ENCODE measurements at places on chromosomes 7 and 10. TPM values are rescaled to one million over a fixed set of nuclear protein-coding genes. Genes with fewer than 3 reads are reported as not detected.
A peak's percentile ranks its signal among the peaks of the same experiment; 100 is the strongest.

DNA sequence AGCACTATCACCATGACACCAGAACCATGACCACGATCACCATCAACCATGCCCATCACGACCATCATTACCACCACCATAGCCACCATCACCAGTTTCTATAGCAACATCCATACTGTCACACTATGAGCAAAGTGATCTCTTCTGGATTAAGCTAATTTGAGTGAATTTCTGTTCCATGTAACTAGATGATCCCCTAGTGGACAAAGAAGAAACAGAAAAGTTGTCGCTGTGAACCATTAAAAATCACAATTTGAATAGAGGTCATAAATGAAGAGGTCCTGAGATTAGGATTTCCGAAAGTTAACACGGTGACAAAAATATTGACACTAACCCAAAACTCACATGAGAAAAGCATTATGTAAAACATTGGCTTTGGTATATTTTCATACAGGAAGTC lies 77.6 kb downstream of the CLRN3 start:
- no peak for ATAC-seq

DNA sequence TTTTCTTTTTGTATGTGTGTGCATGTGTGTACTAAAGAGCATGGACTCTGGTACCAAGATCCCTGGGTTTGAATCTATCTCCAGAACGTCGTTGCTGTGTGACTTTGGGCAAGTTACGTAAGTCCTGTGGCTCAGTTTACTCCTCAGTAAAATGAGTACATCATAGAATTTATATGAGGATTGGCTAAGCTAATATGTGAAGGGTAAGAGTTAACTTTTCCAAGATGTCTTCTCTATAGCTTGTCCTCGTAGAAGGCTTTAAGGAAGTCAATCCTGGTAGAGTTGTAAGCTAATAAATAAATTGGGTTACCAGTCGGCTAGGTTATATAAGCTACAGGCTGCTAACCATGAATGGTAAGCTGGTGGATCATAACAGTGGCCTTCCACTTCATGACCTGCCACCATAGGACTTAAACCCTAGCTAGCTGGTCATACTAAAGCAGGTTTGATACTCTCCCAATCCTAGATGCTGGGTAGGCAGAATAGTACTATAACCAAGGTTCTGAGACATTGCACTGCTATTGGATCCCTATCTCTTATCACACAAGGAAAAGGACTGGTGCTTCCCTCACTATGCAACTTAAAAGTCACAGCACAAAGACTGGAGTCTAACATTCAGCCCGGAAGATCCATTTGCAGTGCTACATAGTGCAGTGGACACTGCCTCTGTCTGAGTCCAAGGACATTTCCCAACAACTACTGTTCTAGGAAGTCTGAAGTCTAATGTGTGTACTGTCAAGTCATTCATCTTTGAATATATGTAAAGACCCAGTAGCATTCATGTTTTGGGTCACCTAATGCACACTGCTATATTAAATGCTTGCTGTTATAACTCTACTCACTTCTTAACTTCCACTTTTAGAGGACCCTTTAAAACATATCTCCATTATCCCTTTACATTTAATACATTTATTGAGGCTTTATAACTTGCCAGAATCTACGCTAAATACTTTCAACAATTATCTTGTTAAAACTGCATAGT lies 156.2 kb downstream of the CRPPA start:
- ATAC-seq, result no peak

DNA sequence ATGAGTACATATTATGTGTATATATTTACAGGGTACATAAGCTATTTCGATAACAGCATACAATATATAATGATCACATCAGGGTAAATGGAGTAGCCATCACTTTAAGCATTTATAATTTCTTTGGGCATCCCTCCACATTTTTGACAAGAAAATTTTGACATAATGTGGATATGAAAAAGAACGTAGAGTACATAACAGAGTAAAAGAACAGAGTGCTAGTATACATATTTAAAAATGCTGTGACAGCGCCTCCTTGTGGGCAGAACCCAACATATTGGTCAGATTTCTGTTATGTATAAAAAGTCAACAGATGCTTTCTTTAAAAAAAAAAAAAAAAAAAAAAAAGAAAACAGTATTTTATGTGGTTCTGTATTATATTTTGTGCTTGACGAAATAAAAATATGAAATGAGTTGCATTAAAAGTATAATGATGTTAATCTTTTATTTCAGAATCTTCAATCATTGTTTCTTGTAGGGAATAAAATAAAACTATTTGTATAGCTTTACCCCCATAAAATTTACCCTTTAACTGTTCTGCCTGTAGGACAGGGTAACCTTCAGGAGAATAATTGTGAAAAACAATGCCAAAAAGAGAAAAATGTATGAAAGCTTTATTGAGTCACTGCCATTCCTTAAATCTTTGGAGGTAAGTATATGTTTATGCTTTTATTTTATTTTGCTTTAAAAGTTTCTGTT lies 18.3 kb upstream of the HBP1 start:
- peak; percentile 60 for ATAC-seq

ADCY1 gene
- 0.40 TPM for total RNA-seq

DNA sequence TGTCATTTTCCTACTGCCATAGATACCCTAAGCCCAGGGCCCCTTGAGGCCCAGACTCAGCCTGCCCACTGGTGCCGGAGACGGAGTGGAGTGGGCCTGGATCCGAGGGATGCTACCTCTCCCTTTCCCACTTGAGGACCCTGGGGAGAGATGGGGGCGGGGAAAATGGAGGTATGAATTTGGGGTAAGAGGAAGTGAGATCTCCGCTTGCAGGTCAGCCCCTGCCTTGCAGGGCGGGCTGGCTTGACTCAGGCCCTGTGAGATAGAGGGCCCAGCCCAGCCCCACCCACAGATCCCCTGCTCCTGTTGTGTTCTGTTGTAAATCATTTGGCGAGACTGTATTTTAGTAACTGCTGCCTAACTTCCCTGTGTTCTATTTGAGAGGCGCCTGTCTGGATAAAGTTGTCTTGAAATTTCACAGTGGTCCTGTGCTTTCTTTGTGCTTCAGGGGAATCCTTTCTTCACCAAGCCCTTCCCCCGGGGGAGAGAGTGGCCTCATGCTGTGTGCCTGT lies 13.2 kb downstream of the YKT6 start:
- no peak for ATAC-seq

- ATAC-seq, result no peak
Observed at GRCh38 chr7:132108563-132108962, 467.7 kb downstream of the PLXNA4 start.

DNA sequence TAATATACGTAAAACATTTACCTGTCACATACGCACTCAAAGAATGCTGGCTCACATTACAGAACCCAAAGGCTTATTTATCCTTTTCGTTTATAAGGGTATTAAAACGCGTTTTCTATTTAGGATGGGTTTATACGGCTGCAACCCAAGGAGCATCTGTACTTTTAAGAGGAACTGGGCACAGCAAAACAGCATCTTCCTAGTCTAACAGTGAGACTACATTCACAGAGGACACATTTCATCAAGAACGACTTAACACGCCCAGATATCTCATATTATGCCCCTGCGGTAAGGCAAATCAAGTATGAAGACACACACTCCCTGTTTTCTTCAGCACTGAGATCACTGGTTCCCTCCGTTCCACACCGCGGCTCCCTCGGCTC lies 533 bp upstream of the DMTF1 start:
- ATAC-seq, result no peak

GRCh38 chr10:1180836-1181235 lies 124.7 kb downstream of the WDR37 start:
- no peak for ATAC-seq

- ATAC-seq, result no peak
Observed at GRCh38 chr7:77362905-77363304, 53.2 kb downstream of the GSAP start.

GRCh38 chr7:46993396-46993795 lies 588.5 kb downstream of the TNS3 start:
- peak; percentile 48 for ATAC-seq

DNA sequence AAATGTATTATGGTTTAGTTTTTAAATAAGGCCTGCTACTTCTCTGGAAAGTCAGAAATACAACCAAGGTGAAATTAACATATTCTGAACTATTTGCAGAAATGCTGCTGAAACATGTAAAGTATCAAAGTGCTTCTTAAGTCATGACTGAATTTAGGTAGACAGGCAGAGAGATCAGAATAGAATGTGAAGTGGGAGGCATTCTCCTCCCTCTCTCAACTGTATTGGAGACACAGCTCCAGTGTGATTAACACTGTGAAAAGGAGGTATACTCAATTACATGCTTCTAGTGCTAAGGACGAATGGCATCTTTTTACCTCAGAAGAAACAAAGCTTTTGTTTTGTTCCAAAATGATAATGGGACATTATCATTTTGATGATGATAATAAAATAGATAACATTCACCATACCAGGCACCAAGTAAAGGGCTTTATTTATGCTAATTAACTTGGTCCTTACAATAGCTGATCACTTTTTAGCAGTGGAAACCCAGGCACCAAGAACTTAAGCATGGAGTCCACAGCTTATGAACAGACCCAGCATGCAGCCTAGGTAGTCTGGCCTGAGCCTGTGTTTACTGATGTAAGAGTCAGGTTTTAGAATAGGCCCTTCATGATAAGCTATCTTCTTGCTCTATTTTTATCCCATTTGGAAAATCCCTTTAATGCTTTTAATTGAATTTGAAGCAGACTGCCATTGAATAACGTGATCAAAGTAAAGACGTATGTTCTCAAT lies 26.0 kb downstream of the PPP1R9A start:
- ATAC-seq, result no peak

TMEM225B gene
- total RNA-seq, result 1.00 TPM

GRCh38 chr7:150686030-150686631 lies 625 bp downstream of the GIMAP2 start:
- no peak for ATAC-seq
